ENCODE measurements at places on chromosomes 16 and 17.

DNA sequence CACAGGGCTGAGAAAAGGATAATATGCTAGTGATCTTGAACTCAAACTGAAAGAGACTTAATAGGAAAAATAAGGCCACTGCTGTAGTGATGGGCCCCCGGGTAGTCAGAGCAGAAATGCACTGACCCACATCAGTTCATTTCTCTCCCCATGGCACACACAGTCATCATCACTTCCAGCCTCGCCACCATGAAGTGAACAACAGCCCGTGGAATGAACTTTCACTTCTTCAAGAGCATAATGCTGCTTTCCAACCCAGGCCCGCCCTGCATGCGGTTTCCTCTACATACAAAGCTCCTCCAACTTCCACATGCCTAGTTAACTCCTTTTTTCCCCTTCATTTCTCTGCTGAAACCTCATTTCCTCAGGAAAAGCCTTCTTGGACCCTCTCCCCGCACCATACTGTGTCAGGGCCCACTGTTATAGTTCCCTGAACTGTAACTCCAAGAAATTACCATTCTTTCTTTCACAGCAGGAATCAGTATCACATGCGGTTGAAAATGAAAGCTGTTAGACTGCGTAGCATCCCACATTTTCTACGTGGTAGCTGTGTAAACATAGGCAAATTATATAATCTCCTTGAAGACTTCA lies 65.8 kb upstream of the SMIM36 start:
- DNase-seq = peak; percentile 63

- peak; percentile 97 for DNase-seq
These were observed 75.3 kb upstream of the TBC1D3K start for GRCh38 chr17:37848690-37849616.

DNA sequence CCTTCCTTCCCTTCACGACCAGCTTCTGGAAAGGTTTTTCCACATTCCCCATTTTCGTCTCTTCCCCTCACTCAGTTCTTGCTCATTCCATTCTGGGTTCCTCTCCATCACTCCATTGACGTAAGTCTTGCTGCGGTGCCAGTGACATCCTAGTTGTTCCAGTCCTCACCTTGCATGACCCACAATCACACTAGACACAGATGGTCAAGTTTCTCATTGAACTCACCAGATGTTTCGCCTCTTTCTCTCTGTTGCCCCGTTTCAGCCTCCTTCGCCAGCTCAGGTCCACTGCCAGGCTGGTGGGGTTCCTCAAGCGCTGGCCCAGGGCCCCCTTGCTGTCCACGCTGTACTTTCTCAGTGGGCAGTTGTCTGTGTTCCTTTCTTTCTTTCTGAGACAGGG lies 43.4 kb downstream of the CCDC42 start:
- DNase-seq = no peak

GRCh38 chr16:66354034-66354909 lies 12.2 kb upstream of the CDH5 start:
- no peak for DNase-seq

DNA sequence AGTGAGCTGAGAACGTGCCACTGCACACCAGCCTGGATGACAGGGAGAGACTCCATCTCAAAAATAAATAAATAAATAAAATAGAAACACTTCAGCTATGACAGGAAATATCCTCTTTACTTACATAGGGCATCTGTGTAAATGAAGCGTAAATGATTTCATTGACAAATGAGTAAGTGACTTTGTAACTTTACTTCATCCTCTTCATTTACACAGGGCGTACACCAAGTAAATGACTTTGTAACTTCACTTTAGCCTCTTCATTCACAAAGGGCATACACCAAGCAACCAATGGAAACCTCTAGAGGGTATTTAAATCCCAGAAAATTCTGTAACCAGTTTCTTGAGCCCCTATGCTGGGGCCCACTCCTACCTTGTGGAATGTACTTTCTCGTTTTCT lies 16.2 kb upstream of the KLHDC4 start:
- DNase-seq = no peak

DNA sequence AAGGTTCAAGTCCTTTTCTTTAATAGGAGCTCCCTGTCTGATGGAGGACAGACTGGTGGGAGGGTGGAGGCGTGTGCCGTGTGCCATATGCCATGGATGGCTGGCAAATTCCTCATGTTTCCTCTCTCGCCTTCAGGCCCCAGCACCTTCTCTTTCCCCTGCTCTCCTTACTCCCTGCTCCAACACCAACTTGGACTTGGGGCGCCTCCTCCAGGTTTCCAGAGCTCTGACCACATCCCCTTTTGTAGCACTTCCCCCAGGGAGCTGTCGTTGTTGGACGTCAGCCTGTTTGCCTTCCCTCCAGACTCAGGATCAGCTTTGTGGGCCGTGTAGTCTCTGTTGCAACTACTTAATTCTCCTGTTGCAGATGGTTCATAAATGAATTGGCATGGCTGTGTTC lies 30.7 kb downstream of the TMC7 start:
- DNase-seq = peak; percentile 16

- DNase-seq = no peak
These were observed 61.1 kb downstream of the CYLD start for GRCh38 chr16:50802961-50803360.

GRCh38 chr17:48276776-48277175 lies 153.2 kb downstream of the SKAP1 start:
- no peak for DNase-seq

- peak; percentile 68 for DNase-seq
These were observed 8.7 kb downstream of the ATXN1L start for GRCh38 chr16:71854369-71854948.

- DNase-seq = peak; percentile 89
These were observed 23.2 kb downstream of the VPS53 start for GRCh38 chr17:691423-691822.

DNA sequence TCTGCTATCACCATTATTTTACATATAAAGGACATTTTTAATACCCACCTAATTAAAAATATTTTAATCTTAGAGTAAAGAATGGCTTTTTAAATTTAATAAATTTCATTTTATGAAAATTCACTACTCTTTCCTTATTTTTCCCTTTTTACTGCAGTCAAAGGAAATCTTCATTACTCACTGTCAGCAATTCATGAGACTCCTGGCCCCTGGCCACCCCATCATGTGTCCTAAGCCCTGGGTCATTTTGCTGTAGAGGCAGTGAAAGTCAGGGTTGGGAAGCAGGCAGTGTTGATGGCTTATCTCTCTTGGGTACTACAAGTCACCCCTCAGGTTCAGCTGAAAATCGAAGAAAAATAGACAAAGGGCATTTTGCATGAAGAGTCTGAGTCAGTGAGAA lies 468.6 kb upstream of the CCL2 start:
- no peak for DNase-seq

DNA sequence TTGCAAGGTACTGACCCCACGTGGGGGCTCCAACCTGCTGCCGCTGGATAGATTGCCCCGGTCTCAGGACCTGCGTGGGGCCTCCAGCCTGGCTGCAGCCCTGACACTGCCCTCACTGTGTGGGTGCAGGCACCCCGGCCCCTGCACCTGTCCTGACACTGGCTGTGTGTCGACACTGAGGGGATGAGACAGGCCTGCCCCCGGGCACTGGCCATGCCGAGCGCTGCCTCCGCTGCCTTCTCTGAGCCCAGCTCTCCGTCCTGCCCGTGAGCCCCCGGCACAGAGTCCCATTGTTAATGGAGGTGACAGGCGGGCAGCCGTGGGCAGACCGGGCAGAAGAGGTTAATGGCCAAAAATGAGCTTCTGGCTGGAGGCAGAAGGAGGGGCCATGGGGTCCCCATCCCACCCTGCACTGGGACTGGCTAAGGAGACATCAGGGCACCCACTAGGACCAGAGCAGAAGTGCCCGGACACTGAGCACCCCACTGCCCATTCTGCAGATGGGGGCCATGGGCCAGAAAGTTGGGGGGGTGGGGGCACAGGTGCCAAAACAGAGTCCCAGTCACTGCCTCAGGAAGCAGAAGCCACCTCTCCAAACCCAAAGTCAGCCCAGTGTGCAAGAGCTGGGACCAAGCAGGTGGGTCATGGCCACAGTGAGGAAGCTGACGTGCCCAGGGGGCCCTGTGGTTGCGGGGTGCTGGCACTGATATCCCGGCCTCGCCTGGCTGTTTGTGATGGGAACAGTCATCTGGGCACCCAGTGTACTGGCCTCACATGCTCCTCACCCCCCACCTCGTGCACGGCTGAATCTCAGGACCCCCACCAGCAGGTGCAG lies 2.5 kb upstream of the PRR35 start:
- no peak for DNase-seq

DNA sequence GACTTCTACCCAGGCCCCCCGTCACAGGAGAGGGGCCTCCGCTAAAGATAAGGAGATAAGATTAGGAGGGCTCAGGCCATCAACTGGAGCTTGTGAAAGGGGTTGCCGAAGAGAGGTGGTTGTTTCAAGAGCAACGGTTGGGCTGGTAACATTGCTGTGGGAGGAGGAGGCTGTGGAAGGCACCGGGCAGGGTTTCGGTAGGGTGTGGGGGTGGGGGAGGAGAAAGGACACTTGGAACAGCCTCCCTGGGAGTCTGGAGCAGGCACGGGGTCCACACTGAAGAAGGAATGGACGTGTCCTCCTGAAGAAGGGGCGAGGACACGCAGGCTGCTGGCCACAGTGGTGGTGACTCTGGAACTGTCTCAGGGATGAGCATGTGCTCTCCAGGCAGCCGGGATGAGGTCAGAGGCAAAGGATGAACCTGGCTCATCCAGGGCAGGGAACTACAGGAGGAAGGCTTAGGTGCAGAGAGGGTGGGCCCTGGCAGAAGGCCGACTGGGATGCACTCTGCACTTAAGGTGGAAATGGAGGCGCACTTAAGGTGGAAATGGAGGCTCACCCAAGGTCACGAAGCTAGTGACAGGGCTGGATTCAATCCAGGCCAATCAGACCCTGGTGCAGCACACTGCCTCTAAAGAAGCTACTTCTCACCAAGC lies 1.2 kb upstream of the EPX start:
- DNase-seq = no peak

- no peak for DNase-seq
These were observed 14.7 kb downstream of the KRT12 start for GRCh38 chr17:40852364-40852763.

- no peak for DNase-seq
These were observed 560 bp downstream of the CRYBA1 start for GRCh38 chr17:29247219-29247618.

DNA sequence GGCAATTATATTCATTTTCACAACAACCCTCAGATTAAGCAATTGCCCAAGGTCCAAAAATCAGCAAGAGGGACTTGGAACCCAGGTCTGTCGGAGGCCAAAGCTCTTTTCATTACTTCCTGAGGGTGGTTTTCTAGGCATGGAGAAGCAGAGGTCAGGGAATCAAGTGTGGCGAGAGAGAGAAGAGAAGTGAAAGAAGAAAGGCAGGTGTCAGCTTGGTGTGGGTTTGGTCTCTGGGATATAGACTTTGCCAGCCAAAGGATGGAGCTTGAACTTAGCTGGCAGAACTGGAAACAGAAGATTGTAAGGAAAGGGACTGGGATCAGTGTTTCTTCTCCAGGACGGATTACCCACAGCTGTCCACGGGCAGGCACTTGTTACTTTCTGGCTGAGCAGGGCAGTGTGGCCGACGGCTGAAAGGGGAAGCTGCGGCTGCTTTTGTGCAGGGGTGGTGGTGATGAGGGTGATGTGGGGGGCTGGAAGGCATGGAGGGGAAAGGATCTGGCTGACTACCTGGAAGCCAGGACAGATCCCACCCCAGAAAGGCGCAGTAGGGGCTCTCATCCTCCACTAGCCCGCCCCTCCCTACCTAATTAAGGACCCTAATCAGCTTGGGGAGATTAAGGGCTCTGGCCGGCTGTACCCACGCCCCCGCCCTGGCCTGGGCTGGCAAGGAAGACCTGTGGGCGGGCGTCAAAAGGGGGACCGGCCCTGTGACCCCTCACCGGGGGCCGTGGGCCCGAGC lies at the start of gene GUCY2D:
TSS of gene GUCY2D (plus strand) at position 640 of the 745 bp plus-strand sequence. CDS start 433 bp downstream, outside the sequence.
- DNase-seq = no peak

GRCh38 chr16:27445502-27446175 lies 43.7 kb downstream of the IL21R start:
- DNase-seq = no peak

GRCh38 chr17:76867578-76868175 lies 527 bp upstream of the MGAT5B start:
- peak; percentile 75 for DNase-seq

GRCh38 chr17:9522074-9522473 lies 53.5 kb downstream of the STX8 start:
- peak; percentile 40 for DNase-seq

DNA sequence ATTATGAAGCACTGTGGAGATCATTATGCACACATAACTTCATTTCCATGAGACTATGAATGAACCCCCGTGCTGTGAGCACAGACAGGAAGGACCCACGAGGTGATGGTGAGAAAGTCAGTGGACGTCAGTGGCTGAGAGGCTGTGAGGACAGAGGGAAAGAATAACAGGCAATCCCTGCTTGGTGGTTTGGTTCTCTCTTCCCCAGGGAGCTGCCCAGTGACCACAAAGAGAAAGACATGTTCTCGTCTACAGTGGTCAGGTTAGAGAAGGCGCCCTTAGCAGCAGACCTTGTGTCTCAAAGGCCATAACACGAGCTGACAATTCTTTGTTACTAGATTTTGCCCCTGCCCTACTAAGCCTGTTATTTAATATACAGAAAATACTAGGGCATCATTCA lies 609.2 kb downstream of the TOX3 start:
- peak; percentile 5 for DNase-seq

GRCh38 chr17:72004611-72005331 lies 116.0 kb upstream of the SOX9 start:
- DNase-seq = peak; percentile 3

GRCh38 chr16:85243308-85243707 lies 131.0 kb upstream of the CIBAR2 start:
- DNase-seq = no peak

- DNase-seq = no peak
These were observed 27.1 kb downstream of the SCPEP1 start for GRCh38 chr17:57004944-57005579.

DNA sequence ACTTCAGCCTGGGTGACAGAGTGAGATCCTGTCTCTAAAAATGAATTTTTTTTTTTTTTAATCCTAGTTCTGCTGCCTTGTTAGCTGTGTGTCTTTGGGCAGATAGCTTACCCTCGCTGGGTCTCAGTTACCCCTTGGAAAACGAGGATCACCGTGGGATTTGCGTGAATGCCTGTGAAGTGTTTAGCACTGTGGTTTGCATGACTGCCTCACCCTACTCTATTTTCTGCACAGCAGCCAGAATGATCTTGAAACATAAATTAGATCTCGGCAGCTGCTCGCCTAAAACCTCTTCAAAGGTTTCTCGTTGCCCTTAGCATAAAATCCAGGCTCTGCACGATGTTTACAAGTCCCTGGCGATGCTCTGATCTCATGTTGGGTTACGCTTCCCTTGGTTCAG lies 71.2 kb upstream of the GRIN2A start:
- DNase-seq = no peak

DNA sequence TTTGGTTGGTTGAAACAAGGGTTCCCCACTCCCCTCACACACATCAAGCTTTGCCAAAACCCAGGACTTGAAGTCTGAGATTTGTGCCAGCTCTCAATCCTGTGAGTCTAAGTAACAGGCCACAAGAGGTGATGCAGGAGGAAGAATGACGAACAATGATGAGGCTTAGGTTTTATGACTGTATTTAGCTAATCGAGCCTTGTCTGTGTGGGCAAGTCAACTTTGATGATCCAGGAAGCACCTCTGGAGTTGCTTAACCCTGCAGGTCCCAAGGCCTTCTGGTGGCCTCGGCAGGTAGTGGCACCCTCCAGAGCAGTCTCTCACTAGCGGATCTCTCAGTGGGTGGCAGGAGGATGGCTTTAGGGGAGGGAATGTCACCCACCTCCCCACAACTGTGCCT lies 28.7 kb downstream of the CDK5RAP3 start:
- DNase-seq = peak; percentile 78

GRCh38 chr17:17304521-17304985 lies 1.4 kb downstream of the NT5M start:
- no peak for DNase-seq

Data from M059J (cell line).